ENCODE measurements at places on chromosomes 12 and 14.

- H3K4me3 ChIP-seq: no peak overlapping the region
- H3K36me3 ChIP-seq: no peaks in the 10 kb centered on the region
- no peaks in the 10 kb centered on the region for H3K27me3 ChIP-seq
- peak overlapping the region; percentile 98 for H3K27ac ChIP-seq
- no peak for DNase-seq
Measured at GRCh38 chr12:120537856-120538220, 3.7 kb downstream of the RNF10 start.

DNA sequence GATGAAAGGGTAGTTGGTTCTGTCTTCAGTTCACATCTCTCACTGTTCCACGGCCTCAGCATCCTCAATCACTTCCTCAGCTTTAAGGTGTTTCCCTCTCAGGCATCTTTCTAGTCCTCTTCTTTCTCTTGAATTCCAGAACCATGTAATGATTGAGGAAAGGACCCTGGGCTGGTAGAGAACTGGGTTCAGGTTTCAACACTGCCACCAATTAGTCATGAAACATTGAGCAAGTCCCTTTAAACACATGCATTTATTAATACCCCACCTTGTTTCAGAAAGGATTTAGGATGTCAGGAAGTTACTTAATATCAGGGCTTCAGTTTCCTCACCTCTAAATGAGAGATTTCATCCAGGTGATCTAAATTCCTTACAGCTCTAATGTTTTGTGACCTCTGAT, 7.2 kb downstream of the DMAC2L start:
- no peak for DNase-seq
- no peaks in the 10 kb centered on the region for H3K36me3 ChIP-seq
- H3K4me1 ChIP-seq: peaks cover 6% of the 10 kb centered on the region
- no peaks in the 10 kb centered on the region for H3K27me3 ChIP-seq

DNA sequence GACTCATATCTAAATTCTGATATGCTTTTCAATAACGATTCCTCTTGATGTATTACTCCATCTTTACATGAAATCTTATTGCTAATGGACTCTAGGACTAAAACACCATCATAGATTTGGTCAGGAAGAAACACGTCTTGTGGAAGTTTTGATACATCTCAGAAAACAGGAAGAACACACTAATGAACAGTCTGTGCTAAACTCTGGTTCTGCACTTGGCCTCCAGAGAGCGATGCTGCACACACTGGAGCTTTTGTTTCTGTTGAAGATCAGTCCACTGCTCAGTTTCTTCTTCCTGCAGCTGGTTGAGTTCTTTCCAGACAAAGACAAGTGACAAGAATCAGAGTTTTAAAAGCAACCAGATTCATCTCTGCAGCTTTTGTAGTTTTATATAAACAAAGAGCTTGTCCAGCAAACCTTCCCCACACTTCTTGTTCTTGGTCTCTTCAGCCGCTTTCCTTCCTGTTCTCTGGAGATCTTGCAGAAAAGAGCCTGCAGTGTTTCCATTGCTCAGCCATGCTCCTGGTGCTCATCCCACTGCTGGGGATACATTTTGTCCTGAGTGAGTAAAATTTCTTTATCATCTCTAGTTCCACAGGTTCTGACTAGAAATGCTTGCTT, 229.1 kb upstream of the OR4E1 start:
- H3K27me3 ChIP-seq: peaks cover 4% of the 10 kb centered on the region
- DNase-seq: no peak
- no peaks in the 10 kb centered on the region for H3K36me3 ChIP-seq
- no peak overlapping the region for H3K27ac ChIP-seq
- H3K4me1 ChIP-seq: no peaks in the 10 kb centered on the region
- H3K4me3 ChIP-seq: no peak overlapping the region

GRCh38 chr14:75715926-75716780, 55.1 kb downstream of the TTLL5 start:
- peak overlapping the region; percentile 34 for H3K27ac ChIP-seq
- H3K36me3 ChIP-seq: no peaks in the 10 kb centered on the region
- H3K4me1 ChIP-seq: peaks cover 5% of the 10 kb centered on the region
- H3K4me3 ChIP-seq: no peak overlapping the region
- no peaks in the 10 kb centered on the region for H3K27me3 ChIP-seq
- DNase-seq: no peak

DNA sequence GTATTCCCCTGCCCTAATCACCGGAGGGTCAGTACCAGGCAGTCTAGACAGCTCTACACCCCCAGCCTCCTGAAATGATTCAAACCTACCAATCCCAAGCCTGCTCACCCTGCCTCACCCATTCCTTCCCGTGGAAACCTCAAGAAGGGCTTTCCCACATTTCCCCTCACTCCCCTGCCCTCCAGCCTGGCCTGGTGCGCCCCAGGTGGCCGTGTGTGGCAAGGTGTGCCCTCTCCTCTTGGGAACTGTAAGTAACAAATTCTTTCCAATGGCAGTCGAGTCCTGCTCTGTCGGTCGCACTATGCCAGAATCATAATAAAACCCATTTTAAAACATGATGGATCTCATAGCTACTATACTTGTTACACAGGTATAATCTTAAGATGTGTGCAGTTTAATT, 13.9 kb upstream of the DEGS2 start:
- no peaks in the 10 kb centered on the region for H3K4me1 ChIP-seq
- H3K27ac ChIP-seq: no peak overlapping the region
- H3K27me3 ChIP-seq: no peaks in the 10 kb centered on the region
- H3K36me3 ChIP-seq: no peaks in the 10 kb centered on the region
